ENCODE measurements at places on chromosomes 7 and 10.

DNA sequence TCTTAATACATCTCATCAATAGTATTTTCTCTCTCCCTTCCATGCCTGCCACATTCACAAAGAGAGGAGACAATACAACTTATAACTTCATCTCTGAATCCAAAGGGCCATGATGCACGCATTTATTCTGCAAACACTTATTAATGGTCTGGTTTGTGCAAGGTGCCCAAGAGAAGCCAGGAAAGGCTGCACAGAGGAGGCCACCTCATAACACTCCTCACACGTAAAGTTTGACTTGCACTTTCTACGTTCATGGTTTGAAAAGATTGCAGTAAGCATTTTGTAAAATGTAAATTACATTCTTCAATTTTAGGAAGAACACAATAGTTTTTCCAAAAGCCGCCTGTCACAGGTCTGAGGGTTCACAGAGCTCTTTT is 1.2 kb upstream of the PALS2 start:
- no peak for DNase-seq

- no peak for DNase-seq
These were observed 6.9 kb upstream of the LDB3 start for GRCh38 chr10:86661161-86662025.

DNA sequence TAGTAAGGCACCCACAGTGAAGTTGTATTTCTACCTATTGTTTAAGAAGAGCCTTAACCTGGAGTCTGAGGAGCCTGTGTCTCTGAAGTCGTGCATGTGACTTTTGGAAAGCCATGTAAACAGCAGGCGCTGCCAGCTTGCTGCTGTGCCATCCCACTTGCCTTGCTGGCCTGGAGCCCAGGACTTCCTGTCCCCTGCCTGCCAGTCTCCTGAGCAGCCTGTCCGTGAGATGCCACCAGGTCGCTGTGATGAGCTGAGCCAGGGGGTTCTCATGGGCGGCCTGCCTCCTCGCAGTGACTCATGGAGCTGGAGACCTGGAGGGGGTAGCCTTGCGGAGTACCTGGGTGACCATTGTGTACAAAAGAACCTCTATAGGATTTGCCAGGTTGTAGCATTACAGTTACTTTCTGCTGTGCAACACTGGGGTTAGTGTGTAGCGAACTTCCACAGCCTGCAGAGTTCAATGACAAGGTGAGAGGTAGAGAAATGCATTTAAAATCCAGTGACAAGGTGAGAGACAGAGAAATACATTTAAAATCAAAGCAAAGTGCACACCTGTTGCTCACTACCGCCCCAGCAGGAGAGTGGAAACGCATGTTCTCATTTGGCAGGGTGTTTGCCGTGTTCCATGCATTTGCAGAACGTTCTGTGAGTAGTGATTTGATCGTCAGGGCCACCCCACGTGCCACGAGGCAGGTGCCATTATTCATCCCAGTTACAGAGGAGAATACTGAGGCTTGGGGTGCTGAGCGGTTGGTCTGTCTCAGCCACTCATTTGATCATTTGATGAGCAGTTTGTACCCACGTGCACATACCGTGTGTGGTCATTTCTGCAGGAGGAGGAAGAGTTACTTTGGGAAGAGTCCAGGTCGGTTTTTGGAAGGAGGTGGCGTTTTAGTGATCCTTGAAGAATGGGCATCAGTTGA is 36.6 kb upstream of the BHLHA15 start:
- DNase-seq: no peak

GRCh38 chr7:125057963-125058362 is 128.3 kb upstream of the POT1 start:
- DNase-seq: no peak

- no peak for DNase-seq
These were observed 211.7 kb downstream of the DKK1 start for GRCh38 chr10:52525761-52526160.

DNA sequence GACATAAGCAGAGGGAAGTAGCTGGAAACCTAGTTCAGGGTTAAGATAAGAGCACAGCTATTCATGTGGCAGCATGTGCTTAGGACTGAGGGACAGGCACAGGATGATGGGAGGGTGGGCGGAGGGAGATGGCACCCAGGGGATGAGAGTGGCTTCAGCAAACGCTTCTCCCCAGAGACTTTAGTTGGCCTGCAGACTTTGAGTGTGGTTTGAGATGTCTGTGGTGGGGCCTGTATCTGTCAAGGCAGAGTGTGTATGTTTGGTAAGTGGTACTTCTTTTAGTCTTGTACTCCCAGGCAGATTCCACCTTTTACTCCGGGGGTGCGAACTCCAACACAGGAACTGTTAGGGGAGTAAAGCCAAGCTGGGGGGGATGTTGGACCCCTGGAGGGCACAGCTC is 88.9 kb downstream of the WDFY4 start:
- no peak for DNase-seq

Measured in fibroblast of skin of left biceps (primary cell).